Stimulated activated CD4-positive, alpha-beta T cell treated with anti-CD3 and anti-CD28 coated beads, TNF-alpha, amount 100 ng/mL, for 24 hours (primary cell): ENCODE measurements at places on chromosomes 13 and 19.

- no peak for DNase-seq
These were observed 5.8 kb downstream of the KRTDAP start for GRCh38 chr19:35484252-35485036.

DNA sequence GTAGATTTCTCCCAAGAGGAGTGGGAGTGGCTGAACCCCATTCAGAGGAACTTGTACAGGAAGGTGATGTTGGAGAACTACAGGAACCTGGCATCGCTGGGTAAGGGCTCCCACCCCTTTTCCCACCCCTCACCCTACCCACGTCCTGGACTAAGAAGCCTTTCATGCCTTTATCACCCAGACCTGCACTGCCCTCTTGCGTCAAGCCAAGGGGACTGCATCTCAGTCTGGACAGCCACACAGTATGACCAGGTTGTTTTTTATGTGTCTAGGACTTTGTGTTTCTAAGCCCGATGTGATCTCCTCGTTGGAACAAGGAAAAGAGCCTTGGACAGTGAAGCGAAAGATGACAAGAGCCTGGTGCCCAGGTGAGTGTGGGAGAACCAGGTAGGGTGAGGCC, 8.8 kb downstream of the ZFP28 start:
- no peak for DNase-seq

DNA sequence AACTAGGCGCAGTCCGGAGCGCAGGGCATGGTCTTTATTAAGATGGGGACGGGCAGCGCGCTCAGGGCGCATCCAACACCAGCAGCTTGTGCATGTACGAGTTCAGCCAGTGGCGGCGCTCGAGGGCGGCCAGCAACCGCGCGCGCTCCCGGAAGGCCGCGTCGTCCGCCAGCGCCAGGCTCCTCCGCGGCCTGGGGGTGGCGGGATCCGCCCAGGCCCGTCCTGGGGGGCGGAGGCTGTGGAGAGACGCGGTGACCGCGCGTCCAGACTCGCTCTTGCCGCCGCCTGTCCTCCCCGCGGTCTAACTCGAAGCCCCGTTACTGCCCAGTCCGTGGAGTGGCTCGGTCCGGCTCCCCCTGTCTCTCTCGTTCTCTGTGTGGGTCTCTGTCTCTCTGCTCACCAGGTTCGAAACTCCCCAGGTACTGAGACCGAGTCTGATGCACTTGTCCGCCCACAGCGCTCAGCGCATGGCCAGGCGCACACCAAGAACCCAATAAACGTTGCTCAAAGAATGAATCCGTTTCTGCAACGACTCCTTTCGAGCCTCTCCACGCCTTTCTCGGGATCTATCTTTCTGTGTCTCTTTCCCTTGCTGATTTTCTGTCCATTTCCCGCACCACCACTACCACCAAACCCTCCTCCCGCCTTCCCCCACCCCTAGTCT, 702 bp downstream of the PTH2 start:
- DNase-seq = no peak

DNA sequence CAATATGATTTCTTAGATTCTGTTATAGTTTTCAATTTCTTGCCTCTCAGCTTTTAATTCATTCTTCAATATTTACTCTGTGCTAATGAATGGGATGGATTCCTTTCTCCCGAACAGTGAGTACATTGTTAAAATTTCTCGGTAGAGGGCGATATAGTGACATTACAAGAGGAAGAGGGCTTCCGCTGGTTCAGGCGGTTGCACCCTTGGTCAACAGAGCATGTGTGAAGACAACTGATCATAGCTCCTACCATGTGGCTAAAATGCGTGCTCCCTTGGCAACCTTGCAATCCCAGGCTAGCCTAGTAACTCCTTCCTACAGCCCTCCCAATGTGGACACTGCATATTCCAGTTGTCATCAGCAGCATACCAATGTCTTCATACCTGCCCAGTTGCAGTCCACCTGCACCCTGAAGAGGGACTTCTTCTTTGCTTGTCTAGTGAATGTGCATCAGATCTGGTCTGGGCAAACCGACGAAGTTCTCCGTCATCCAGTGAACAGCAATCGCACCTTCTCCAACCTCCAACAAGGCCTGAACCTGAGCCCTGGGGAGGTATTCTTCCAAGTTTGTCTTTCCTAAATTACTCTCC, 653.0 kb upstream of the GPC6 start:
- no peak for DNase-seq

DNA sequence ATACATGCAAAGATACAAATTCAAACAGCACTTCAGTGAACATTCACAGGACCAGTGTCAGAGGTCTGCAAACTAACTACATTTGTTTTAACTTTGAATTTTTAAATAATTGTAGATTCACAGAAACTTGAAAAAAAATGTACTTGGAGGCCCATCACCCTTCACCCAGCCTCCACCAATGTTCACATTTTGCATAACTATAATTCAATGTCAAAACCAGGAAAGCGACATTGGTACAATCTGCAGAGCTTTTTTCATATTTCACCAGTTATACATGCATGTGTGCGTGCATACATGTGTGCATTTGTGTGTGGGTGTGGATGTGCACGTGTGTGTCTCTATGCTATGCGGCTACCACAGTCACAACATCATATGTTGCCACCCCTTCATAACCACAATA, 18.9 kb downstream of the CEACAM3 start:
- DNase-seq = no peak

GRCh38 chr19:42325896-42326771, 699 bp downstream of the MEGF8 start:
- DNase-seq = no peak
